ENCODE measurements at places on chromosomes 12 and 14.

- DNase-seq: peak; percentile 56
Measured at GRCh38 chr12:122449317-122449716, 26.8 kb upstream of the CLIP1 start.

- no peak for DNase-seq
Measured at GRCh38 chr12:107642240-107642639, 43.4 kb upstream of the PWP1 start.

GRCh38 chr12:15196221-15196620, 25.0 kb downstream of the RERG start:
- DNase-seq: no peak

DNA sequence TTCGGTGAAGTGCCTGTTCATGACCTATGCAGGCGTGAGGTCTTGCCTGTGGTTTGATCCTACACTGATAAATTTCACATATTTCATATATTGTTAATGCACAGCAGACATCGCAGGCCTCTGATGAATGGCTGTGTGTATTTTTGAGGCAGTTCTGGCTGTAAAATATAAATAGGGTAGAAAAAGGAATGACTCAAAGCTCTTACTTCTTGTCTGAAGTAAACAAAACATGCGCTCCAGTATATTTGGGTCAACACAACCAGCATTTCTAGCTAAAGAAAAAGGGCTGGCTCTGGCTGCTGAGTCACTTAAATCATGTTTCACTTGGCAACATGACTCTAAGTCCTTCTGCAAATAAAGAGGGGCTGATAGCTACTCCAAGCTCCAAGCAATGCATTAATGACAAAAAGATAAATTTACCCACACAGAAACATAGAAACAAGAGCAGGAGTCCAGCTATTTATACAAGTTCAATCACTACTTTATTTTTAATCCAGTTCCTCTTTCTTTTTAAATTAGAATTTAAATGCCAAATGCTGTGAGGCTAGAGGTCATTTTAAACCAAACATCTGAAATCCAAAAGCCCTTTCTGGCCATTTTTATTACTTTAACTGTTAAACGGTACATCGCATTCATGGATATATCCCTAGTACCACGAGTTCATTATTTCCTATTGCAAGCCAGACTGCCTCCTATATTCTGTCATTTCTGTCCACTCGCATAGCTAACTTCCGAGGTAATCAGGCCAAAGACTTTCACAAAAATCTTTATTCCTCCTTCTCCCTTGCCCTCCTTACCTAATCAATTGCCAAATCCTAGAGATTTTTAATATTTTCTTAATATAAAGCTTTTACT, 54.3 kb upstream of the TMCC3 start:
- no peak for DNase-seq

DNA sequence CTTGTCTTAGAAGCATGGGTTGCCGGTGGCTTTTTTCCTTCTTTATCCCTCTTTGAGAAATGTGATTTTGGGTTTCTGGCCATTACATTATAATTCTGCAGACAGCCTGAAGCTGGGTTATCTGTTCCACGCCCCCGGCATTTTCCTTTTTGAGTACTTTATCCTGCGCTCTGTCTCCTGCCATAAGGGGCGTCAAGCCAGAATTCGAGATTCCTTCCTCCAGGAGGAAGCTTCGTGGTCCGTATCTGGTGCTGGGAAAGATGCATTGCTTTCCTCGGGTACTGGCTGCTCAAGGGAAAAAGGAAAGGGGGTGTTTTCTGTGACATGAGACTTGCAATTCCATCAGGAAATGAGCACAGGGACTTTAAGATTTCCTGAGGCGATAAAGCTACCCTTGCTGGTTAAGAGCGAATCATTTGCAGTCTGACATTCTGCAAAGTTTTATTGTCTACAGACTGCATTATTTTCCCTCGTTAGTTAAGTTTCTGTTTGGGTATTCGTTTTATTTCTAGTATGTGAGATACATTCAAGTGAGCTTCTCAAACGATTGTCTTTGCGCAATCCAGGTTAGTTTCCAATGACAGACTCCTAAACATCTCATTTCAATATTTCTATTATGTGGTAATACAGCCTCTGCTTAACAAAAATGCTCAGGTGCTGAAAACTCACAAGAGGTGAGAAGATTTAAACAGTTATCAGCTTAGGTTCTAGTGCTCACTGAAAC, 694 bp downstream of the AKAP5 start:
- DNase-seq: no peak

DNA sequence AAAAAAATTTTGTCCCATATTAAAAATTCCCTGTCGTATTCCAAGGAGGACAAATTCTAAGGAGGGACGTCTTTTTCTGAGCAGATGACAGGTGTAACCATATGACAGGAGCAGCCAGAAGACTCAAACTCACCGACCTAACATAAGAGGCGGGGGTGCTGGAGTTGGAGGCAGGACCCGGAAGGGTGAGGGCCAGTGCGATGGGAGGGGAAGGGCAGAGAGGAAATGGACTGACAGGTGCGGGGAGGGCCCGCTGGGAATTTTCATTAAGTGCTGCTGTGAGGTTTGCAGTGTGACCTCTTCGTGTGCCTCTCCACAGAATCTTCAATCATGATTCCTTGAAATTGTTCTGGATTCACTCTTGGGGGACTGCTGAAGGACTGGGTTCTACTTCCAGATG, 189.4 kb downstream of the NTF3 start:
- no peak for DNase-seq

DNA sequence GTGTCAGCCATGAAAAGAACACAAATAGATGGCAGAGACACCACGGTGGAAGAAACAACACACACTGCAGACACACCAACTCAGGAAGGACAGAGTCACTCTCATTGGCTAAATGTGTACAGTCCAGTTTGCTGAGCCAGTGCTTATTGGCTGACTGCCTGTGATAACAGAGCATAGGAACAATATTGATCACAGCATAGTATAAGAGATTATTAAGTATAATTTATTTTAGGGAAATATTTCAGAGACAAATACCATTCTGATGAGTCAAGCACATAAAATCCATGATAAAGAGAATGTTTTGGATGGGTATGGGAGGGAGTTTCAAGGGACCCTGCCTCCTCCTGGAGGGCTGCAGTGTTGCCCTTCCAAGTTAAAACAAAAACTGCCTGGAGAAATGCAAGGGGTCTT, 50.9 kb downstream of the BTG1 start:
- DNase-seq: no peak

GRCh38 chr12:122875590-122876220, 20.2 kb downstream of the VPS37B start:
- DNase-seq: no peak

- DNase-seq: peak; percentile 95
Measured at GRCh38 chr14:103057372-103058163, at the start of gene CDC42BPB. Gene CDC42BPB (minus strand): TSS chr14:103057549. CDS start chr14:103057173, 376 bp downstream.

DNA sequence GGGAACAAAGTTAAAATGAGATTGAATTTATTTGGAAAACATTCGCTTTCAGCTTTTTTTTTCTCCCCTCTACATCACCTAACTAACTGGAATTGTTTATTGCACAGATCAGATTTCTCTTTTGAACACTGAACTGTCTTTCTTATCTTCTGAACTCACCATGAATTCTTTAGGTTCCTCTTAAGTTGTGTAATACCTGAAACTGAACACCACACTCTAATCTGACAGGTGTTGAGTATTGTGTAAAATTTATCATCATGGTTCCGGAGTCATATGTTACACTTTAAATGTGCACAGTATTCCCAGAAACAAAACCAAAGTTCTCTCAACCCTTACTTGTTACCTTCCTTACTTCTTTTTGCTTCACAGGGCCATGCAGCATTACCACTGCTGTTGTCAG, 66.8 kb downstream of the TGFB3 start:
- no peak for DNase-seq

DNA sequence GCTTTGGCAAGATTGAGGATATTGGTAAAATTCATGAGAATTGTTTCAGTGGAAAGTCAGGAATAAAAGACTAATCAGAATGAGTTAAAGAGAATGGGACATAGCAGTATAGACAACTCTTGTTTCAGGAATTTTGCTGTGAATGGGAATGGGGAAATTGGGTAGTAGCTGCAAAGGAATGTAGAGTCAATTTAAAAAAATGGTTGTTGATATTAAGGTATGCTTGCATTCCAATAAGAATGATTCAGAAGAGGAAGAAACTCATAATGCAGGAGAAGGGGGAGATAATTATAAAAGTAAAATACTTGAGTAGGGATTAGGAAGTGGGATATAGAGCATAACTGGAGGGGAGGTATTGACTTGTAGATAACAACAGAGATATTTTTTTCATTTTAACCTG, 40.7 kb downstream of the MNAT1 start:
- DNase-seq: no peak

DNA sequence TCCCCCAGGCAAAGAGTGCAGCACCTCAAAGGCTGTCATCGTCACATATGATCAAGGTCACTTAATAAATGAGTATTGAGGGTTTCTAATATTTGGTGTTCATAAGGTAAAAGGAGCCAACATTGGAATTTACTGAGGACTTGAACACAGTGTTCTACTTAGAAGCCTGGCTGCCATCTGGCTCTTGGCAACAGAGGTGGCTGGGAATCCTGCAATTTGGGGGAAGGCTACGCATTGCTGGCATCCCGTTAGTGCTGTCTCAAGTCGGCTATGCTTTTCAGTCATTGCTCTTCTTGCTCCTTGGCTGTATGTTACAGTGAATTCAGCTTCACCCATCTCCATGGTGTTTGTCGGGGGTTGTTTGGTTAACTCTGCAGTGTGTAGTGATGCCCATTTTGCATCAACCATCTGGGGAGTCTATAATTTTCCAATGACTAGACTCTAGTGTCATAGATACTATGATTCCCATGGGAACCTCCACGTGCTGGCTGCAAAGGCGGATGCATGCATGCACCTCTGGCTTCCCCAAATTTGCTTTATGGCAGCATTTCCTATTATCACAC, 12.9 kb upstream of the SLC24A4 start:
- DNase-seq: no peak

GRCh38 chr12:84362552-84362897, 550.1 kb downstream of the SLC6A15 start:
- no peak for DNase-seq

DNA sequence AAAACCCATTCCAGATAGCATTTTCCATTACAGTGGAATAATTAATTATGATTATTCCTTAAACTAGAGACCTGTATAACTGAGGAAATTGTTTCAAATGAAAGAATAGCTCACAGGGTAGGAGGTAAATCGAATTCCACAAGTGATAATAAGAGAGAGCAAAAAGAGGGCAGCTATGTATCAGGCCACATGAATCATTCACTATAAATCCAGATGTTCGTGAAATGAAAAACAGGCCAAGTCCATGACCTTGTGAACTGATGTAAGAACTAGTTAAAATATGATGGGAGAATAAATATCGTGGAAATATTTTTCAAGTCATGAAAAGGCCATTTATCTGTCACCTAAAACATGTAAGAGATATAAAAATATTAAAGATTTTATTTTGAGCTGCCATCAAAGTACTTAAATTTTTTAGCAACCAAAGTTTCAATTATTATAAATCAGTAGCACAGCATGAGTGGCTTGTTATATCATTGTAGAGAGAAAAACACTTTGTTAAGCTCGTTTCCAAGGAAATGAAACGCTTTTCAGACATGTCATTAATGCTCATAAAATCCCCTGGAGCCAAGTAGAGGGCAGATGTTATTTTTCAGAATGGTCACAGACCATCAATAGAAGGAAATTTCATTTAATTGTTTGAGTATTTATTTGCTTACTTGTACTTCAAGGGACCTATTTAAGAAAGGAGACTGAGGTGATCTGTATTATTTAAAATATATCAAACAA, 120.6 kb upstream of the CDKN3 start:
- no peak for DNase-seq

DNA sequence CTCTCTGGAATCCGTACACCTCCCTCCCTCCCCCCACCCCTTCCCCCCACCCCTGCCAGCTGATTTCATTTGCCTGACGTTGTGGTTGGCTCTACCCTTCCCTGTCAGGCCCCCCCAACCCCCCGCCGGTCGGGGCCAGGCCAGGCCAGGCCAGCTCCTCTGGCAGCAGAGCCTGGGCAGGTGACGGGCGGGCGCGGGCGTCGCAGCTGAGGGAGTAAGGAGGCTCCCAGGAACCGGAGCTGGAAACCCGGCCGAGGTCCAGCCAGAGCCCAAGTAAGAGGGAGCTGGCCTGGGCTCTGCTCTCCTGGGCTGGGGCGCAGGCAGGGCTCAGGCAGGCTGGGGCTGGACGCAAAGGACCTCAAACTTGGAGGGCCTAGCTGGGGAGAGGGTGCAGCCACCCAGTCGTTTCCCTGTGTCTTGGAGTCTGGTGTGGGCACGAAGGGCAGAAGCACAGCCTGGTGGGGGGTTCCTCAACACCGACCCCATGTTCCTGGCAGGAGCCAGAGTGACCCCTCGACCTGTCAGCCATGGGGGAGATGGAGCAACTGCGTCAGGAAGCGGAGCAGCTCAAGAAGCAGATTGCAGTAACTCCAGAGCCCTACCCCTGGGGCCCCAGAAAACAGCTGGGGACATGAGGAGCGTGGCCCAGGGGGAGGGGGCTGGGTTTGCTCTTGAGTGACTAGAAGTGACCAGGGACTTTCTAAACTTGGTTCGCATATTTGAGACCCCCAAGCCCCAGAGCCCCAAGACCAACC, at the start of gene GNB3:
Gene GNB3 (plus strand): TSS at position 165 of the 755 bp plus-strand sequence. CDS start 363 bp downstream, at position 528.
- DNase-seq: no peak

Measured in inflammatory macrophage (primary cell).